ENCODE measurements at places on chromosomes 2 and 18.
A peak's percentile ranks its signal among the peaks of the same experiment; 100 is the strongest.

GRCh38 chr2:112462178-112462577 lies 19.8 kb upstream of the TTL start:
- DNase-seq = no peak

GRCh38 chr2:113080134-113080533 lies 12.4 kb downstream of the IL1F10 start:
- DNase-seq = peak; percentile 50

GRCh38 chr18:79572848-79573451 lies 106.7 kb upstream of the CTDP1 start:
- DNase-seq = no peak

DNA sequence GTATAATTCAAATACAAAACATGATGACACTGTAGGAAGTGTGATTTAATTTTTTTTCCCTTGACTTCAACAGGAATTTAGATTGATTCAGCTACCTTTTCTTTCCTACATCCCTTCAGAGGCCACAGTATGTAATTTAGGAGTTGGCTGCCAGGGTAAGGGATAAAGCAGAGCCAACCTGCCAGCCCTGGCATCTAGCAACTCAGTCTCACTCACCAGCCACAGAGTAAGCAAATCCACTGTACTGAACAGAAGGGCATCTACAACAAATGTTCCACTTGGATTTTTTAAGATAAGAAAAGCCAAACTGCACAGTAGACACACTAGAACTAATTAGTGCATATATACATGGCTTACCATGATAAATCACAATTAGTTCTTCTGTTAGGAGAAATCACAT lies 54.3 kb upstream of the PEX13 start:
- peak; percentile 8 for DNase-seq

DNA sequence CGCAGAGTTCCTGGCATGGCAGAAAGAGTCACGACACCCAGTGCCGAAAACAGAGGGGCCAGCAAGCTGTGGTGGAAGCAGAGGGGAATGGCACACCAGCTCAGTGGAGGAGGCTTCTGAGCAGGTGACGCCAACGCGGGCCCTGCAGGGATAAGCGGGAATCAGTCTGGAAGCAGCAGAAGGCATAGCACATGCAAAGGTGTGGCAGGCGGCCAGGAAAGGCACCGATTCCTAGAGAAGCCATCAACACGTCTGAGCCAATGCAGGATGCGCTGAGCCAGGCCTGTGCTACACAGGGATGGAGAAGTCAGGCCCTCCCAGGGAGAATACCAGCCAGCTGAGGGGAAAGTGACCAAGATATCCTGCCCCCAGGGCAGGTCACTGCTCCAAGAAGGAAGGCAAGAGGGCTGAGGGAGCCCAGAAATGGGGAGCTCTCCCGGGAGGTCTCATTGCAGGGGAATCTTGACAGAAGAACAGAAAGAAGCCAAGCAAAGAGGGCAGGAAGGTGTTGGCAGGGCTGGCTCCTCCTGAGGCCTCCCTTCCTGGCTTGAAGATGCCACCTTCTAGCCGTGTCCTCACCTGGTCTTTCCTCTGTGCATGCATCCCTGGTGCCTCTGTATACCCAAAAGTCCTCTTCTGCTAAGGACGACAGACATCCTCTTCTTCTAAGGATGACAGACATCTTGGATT lies 16.3 kb downstream of the TEX51 start:
- DNase-seq = no peak

GRCh38 chr18:50057009-50057408 lies 137.9 kb downstream of the MYO5B start:
- DNase-seq = no peak

Data from hematopoietic multipotent progenitor cell treated with erythropoietin and hydrocortisone succinate and interleukin-3 and kit ligand, for 8 days (in vitro differentiated cells).